Right cardiac atrium (tissue), 5 donors: ENCODE measurements at places on chromosomes 6 and 20. TPM values are rescaled to one million over a fixed set of nuclear protein-coding genes. Genes with fewer than 3 reads are reported as not detected.

- DNase-seq: no peak
These were observed 5.2 kb downstream of the BICRAL start for GRCh38 chr6:42787063-42787472.

DNA sequence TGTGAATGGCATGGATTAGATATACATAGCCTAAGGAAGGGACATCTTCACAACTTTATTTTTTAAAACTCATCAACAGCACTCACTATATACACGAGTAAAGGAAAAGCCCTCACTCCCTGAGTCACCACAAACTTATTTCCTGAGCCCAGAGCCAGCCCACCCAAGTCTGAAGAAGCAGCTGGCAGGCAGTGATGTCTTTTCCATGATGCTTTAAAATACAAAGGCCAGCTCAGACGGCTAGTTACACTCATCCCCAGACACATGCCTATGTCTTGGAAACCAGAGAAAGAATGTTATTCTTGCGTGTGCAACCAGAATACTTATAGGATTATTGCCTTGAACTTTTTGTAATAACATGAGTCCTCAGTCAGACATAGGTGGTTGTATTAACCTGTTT lies 114.4 kb downstream of the ADGRG6 start:
- no peak for DNase-seq

DNA sequence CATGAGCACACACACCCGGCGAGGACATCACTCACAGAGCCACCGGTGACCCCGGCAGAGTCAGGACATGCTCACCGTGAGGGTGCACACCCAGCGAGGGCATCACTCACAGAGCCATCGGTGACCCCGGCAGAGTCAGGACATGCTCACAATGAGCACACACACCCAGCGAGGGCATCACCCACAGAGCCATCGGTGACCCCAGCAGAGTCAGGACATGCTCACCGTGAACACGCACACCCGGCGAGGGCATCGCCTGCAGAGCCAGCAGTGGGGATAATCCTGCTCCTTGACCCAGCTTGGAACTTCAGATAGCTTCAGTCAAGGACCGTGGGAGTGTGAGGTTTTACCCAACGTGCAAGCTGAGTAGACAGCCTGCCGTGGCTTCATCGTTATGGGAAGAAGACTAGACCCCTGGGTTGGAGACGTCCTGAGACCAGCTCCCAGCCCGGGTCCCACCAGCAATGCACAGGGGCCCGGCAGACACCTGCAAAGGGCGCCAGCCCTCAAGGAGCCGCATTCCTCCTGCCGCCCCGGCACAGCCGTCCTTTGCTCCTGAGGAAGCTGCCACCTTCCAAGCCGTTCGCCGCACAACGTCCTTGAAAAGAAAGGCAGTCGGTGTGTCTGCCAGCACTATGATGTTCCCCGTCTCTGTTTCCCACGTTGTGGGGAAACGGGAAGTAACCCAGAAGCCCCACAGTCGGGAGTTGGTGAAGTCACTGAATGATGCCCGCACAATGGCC lies 192.3 kb downstream of the DLL1 start:
- DNase-seq: peak; percentile 26

- no peak for DNase-seq
These were observed 309.3 kb downstream of the CLIC5 start for GRCh38 chr6:45706319-45706718.

DNA sequence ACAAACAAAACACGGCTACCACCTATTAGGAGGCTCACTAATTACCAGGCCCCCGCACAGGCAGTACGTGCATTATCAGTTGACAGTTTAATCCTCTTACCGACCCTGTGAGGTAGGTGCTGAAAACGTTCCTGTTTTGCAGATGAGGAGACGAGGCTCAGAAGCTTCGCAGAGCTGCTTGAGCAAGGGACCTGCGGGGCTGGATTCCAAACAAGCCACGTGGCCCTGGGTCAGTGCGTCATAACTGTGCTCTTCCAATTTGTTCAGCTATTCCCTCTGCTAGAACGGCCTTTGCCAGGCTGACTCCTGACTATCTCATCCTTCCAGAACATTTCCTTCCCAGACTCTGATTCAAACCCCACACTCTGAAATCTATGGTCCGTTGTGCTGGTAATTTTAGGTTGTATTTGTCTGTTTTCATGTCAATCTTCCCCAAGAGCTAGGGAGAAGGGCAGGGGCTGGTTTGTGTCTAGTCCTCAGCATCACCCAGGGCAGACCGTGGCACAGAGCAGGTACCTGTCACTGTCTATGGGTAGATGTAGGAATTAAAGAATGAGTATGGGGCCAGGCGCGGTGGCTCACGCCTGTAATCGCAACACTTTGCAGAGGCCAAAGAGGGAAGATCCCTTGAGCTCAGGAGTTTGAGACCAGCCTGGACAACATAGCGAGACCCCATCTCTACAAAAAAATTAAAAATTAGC lies 28.8 kb upstream of the TLDC2 start:
- peak; percentile 87 for DNase-seq

DNA sequence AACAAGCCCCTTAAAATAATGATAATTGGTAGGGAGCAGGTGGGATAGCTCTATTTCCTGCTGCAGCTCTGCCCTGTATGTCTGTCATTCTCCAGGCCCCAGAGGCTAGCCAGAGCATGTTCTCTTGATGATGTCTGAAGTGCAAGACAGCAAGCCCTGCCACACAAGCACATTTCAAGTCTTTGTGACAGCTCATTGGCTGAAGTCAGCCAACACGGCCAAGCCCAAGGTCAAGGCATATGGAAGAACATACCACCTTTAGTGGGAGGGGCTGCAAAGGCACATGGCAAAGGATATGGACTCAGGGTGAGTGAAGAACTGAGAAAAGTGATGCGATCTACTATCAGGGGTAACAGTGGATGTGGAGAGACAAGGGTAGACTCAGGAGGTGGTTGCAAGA lies 116.1 kb downstream of the PRND start:
- no peak for DNase-seq

DNA sequence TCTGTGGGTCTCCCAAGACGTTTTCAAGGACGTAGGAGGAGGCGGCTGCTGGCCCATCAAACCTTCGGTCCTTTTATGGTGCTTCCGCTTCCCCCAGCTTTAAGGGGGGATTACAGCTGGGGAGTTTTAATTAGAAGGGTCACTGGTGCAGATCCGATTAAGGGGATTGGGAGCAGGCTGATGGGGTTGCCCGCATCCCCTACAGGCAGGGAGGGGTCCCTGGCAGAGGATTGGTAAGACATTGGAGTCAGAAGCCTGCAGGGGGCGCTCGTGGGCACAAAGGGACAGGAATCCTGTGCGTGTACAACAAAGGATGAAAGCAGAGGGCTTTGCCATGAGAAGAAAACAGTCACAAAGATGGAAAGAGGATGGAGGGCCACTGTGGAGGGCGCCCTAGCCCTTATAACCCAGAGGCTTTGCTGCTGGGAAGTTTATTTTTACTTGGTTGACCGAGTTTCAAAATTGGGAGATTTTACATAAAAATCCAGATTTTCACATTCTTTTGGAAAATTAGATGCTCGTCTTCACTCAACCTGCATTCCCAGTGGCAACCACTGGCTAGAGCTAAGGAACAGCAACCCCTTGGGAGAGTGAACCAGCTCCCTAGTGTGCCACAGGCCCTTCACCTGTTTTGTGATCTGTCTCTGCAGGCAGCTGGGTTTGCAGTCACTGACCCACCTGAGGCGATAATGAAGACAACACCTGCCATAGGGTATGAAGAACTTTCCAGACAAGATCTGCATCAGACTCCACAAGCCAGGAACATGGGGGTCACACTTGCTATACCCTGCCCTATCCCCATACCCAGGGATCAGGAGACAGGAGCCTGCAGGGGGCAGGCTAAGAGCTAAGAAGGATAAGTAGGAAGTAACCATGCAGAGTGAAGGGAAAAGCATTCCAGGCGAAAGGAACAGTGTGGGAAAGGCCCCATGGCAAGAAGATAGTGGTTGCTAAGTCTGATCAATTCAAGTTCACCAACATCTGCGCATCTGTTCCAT lies 97.7 kb downstream of the KCNB1 start:
- peak; percentile 89 for DNase-seq

DNA sequence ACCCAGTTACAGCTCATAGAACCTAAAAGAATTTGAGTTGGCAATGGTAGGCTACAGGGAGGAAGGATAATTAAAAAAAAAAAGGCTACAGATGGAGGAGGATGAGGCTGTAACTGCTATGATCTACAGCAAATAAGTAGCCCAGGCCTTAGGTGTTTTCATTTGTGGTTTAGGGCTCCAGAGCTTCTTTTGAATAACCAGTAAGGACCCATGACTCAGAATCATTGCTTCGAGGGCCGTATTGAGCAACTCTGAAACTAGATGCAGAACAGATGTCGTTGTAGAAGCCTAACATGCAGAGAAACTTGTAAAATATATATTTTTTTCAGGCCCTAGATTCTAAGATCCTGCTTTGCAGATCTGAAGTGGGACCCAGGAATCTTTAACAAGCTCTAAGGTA lies 19.0 kb upstream of the ASIP start:
- DNase-seq: no peak

DNA sequence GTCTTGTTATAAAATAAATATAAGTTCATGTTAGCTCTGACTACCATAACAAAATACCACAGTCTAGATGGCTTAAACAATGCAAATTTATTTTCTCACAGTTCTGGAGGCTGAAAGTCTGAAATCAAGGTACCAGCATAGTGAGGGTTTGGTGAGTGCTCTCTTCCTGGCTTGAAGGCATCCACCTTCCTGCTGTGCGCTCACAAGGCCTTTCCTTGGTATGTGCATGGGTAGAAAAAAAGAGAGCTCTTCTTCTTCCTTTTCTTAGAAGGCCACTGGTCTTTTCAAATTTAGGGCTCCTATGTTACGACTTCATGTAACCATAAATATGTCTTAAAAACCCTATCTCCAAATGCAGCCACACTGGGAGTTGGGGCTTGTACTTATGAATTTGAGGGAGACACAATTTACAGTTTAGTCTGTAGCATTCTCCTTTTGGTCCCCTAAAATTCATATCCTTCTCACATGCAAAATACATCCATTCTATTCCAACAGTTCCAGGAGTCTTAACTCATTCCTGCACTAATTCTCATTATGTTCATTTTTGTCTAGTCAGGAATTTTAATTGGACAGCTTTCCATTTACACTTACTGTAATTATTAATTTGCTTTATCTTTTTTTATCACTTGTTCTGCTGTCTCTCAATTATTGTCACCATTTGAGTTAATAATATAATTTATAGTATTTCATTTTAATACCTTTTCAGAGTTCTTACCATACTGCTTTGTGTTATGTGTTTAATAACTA lies 381.9 kb upstream of the EPHA7 start:
- no peak for DNase-seq

GRCh38 chr20:61353261-61354000 lies 101.4 kb downstream of the CDH4 start:
- DNase-seq: no peak

GRCh38 chr6:147173140-147173539 lies 31.1 kb upstream of the STXBP5 start:
- DNase-seq: no peak

DNA sequence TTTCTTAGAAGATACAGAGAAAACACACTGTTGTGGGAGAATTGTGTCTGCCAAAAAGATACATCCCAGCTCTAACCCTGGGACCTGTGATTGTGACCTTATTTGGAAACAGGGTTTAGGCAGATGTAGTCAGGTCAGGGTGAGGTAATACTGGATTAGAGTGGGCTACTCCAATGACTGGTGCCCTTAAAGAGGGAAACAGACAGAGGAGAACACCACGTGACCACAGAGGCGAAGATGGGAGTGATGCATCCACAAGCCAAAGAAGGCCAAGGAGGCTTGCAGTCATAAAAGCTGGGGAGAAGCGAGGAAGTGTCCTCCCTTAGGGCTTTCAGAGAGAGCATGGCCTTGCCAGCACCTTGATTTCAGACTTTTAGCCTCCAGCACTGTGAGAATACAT lies 35.6 kb downstream of the SLC52A3 start:
- no peak for DNase-seq

DEFB124 gene
- polyA plus RNA-seq: not detected

SLC12A5 gene
- polyA plus RNA-seq: 6.6 TPM

PPP1R14C gene
- 92.8 TPM for polyA plus RNA-seq

NR2E1 gene
- not detected for polyA plus RNA-seq

GSTA4 gene
- 16.8 TPM for polyA plus RNA-seq
